Mesothelial cell of epicardium (in vitro differentiated cells): ENCODE measurements at places on chromosomes 4 and X. TPM values are rescaled to one million over a fixed set of nuclear protein-coding genes. Genes with fewer than 3 reads are reported as not detected.

The PRRG3 gene
- 1.9 to 2.5 TPM (median 2.3 TPM) in 3 replicates for total RNA-seq

DNA sequence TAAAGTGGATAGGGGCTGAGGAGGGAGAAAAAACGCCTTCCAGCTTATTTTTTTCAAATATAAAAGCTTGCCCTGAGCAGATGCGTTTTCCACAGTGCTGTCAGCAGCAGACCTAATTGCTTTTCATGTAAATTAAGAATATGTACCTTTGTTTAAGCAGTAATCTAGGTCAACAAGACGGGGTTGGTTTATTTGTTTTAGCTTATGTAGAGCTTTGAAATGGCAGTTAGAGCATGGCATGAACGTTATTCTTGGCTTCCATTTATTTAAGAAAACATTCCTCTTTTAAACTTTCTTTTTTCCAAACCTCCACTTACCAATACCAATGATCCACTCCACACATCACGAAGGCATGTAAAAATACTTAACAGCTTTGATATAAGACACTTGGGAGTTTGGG, 220.3 kb upstream of the TENM3 start:
- H3K27ac ChIP-seq, result no peak overlapping the region
- no peak for DNase-seq
- H3K36me3 ChIP-seq, result peaks cover 16% of the 10 kb centered on the region
- H3K27me3 ChIP-seq, result no peaks in the 10 kb centered on the region
- no peak overlapping the region for H3K4me3 ChIP-seq

DNA sequence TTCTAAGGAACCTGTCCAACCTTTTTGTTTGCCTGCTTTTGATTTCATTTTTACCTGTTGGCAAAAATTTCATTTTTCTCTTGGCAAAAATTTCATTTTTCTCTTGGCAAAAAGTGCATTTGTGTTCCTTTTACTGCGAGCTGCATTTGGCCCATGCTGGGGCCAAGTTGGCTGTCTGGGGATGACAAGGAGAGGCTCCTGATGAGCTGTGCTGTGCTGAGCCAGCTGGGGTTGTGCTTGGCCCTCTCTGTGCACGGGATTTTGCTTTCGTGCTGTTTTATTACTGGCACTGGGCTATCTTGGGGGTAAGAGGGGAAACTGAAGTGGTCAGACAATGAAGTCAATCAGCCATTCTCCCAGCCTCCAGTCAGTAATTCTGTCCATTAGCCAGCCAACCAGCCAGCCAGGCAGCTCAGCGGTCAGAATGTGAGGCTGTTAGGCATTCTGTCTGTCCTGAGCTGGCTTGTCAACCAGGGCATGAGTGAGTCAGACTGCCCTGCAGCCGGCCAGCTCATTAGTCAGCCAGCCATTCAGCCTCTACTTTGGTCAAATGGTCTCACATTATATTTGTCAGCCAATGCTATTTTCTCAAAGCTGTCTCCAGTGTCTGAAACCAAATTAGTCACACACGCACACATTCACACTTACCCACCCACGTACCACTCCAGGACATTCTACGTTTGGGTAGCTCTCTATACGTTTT, 56.9 kb upstream of the PRPS1 start:
- no peak overlapping the region for H3K27ac ChIP-seq
- H3K4me1 ChIP-seq, result peaks cover 7% of the 10 kb centered on the region
- no peak overlapping the region for H3K4me3 ChIP-seq
- DNase-seq, result no peak

The INTS6L gene
- 31.7 to 32.9 TPM (median 32.6 TPM) in 3 replicates for total RNA-seq

GRCh38 chr4:59689149-59689548, 1511.0 kb upstream of the ADGRL3 start:
- no peaks in the 10 kb centered on the region for H3K4me1 ChIP-seq
- H3K27me3 ChIP-seq, result no peaks in the 10 kb centered on the region
- H3K27ac ChIP-seq, result no peak overlapping the region
- H3K36me3 ChIP-seq, result no peaks in the 10 kb centered on the region
- DNase-seq, result no peak
- H3K4me3 ChIP-seq, result no peak overlapping the region

- peaks cover 12% of the 10 kb centered on the region for H3K4me1 ChIP-seq
- H3K4me3 ChIP-seq, result no peak overlapping the region
- no peak overlapping the region for H3K27ac ChIP-seq
- peaks cover 42% of the 10 kb centered on the region for H3K27me3 ChIP-seq
- no peak for DNase-seq
These were observed 39.5 kb downstream of the ADRA2C start for GRCh38 chr4:3805731-3806130.

- H3K27ac ChIP-seq, result no peak overlapping the region
- no peaks in the 10 kb centered on the region for H3K27me3 ChIP-seq
- H3K4me3 ChIP-seq, result no peak overlapping the region
- no peaks in the 10 kb centered on the region for H3K36me3 ChIP-seq
- H3K4me1 ChIP-seq, result peaks cover 5% of the 10 kb centered on the region
- DNase-seq, result no peak
These were observed 143.2 kb downstream of the FRYL start for GRCh38 chr4:48636911-48637310.

GRCh38 chr4:46931981-46932380, 22.9 kb upstream of the COX7B2 start:
- peaks cover 6% of the 10 kb centered on the region for H3K4me1 ChIP-seq
- no peaks in the 10 kb centered on the region for H3K36me3 ChIP-seq
- no peak overlapping the region for H3K27ac ChIP-seq
- peaks cover 15% of the 10 kb centered on the region for H3K27me3 ChIP-seq
- H3K4me3 ChIP-seq, result no peak overlapping the region

The GLA gene
- total RNA-seq, result 23.8 to 25.0 TPM (median 24.2 TPM) in 3 replicates

GRCh38 chr4:48042979-48043461, 26.4 kb downstream of the NIPAL1 start:
- no peak for DNase-seq
- H3K4me1 ChIP-seq, result peaks cover 16% of the 10 kb centered on the region

The SMIM10L2A gene
- 7.8 to 8.7 TPM (median 7.8 TPM) in 3 replicates for total RNA-seq

The IL2 gene
- total RNA-seq, result not detected in 3 replicates

- H3K36me3 ChIP-seq, result no peaks in the 10 kb centered on the region
- no peak for DNase-seq
These were observed 61.6 kb upstream of the TEX13A start for GRCh38 chrX:105282077-105282476.

The S100G gene
- not detected in 3 replicates for total RNA-seq

DNA sequence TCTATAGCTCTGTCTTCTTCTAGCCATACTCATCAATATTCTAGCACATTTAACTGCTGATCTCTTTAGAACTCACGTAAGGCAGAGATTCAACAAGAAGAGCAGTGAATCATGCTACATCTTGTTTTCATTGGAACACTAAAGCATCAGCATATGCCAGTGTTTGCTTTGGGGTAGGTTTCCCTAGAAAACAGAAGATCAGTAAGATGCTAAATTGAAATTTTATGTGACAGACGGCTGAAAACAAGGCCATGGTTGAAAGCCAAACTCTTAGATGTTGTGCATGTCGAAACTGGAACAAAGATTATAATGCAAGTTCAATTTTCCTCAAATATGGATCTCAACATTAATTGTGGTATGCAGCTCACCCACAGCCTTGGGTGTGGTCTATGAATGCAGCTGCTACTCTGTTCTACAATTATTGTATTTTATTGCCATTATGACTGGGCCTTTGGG, 107.6 kb downstream of the PDLIM5 start:
- DNase-seq, result no peak
- H3K4me1 ChIP-seq, result peaks cover 38% of the 10 kb centered on the region
- H3K4me3 ChIP-seq, result no peak overlapping the region
- H3K36me3 ChIP-seq, result peaks cover 5% of the 10 kb centered on the region

- H3K27me3 ChIP-seq, result no peaks in the 10 kb centered on the region
- no peaks in the 10 kb centered on the region for H3K4me1 ChIP-seq
- no peak overlapping the region for H3K4me3 ChIP-seq
- H3K27ac ChIP-seq, result no peak overlapping the region
These were observed 73.6 kb downstream of the CEP44 start for GRCh38 chr4:174357321-174357720.

DNA sequence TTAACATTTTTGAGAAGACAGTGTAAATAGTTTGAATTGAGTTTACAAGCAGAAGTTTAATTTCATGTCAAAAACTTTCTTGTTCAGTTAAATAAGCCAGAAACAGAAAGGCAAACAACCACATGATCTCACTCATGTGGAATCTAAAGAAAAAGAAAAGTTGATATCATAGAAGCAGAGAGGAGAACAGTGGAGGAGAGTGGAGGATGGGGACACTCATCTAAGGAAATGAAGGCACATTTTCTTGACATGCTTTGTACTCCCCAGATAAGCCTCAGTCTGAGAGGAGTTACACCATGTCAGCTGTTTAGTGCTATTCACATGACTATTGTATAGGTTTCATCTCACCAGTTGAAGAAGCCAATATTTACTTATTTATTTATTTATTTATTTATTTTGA, 13.5 kb downstream of the SNCA start:
- H3K4me3 ChIP-seq, result no peak overlapping the region
- H3K27ac ChIP-seq, result peak overlapping the region; percentile 45
- H3K27me3 ChIP-seq, result no peaks in the 10 kb centered on the region
- DNase-seq, result no peak
- H3K4me1 ChIP-seq, result peaks cover 21% of the 10 kb centered on the region

DNA sequence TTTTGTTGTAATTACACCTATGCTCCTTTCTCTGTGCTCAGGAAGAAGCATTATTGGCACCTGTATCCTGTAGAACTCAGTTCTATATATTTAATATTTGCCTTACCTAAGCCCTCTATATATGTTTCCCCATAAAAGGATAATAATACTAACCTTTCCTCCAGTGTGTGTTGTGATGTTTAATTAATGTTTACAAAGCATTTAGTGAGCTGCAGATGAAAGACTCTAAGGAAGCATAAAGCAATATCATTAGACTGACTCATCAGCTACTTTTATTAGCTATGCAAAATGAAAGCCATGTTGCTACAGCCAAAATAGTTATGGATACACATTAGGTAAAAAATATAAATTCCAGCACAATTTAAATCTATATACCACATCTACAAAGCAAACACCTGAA, 93.6 kb upstream of the PTPN13 start:
- no peaks in the 10 kb centered on the region for H3K36me3 ChIP-seq
- H3K27ac ChIP-seq, result no peak overlapping the region
- no peak overlapping the region for H3K4me3 ChIP-seq
- DNase-seq, result no peak

GRCh38 chrX:78653118-78653822, 5.9 kb downstream of the RTL3 start:
- H3K36me3 ChIP-seq, result no peaks in the 10 kb centered on the region
- H3K4me1 ChIP-seq, result peaks cover 8% of the 10 kb centered on the region
- no peak for DNase-seq
- H3K27me3 ChIP-seq, result no peaks in the 10 kb centered on the region

The RNF175 gene
- 2.3 to 4.3 TPM (median 2.5 TPM) in 3 replicates for total RNA-seq

The FHDC1 gene
- total RNA-seq, result 4.2 to 4.6 TPM (median 4.3 TPM) in 3 replicates

- no peak for DNase-seq
- peaks cover 28% of the 10 kb centered on the region for H3K4me1 ChIP-seq
- no peak overlapping the region for H3K4me3 ChIP-seq
- H3K27me3 ChIP-seq, result no peaks in the 10 kb centered on the region
- no peak overlapping the region for H3K27ac ChIP-seq
These were observed 23.3 kb downstream of the TBC1D14 start for GRCh38 chr4:6932918-6933317.

The EXOSC9 gene
- 29.8 to 33.5 TPM (median 30.0 TPM) in 3 replicates for total RNA-seq

GRCh38 chr4:184320631-184321030, 103.0 kb upstream of the ENPP6 start:
- H3K4me3 ChIP-seq, result no peak overlapping the region
- no peak for DNase-seq
- H3K27ac ChIP-seq, result no peak overlapping the region

The SYP gene
- total RNA-seq, result 0.27 to 0.33 TPM (median 0.32 TPM) in 3 replicates

The SUPT20HL2 gene
- not detected in 3 replicates for total RNA-seq

The IGFBP7 gene
- 98.5 to 114 TPM (median 107 TPM) in 3 replicates for total RNA-seq
